HS-5 (cell line): ENCODE measurements at places on chromosomes 7 and 10.

DNA sequence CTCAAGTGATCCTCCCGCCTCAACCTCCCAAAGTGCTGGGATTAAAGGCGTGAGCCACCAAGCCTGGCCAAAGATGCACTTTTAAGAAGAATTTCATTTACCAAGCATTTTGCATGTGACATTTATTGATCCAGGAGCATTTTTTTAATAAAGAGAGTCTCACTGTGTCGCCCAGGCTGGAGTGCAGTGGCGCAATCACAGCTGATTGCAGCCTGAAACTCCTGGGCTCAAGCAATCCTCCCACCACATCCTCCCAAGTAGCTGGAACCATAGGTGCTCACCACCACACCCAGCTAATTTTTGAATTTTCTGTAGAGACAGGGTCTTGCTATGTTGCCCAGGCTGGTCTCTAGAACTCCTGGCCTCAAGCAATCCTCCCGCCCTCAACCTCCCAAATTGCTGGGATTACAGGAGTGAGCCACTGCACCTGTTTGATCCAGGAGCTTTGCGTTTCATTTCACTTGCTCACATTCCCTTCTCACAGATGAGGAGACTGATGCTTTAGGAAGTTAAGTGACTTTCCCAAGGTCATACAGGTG is 4.4 kb upstream of the TBL2 start:
- no peak for DNase-seq

GRCh38 chr10:129945941-129946760 is 17.9 kb downstream of the EBF3 start:
- no peak for DNase-seq

DNA sequence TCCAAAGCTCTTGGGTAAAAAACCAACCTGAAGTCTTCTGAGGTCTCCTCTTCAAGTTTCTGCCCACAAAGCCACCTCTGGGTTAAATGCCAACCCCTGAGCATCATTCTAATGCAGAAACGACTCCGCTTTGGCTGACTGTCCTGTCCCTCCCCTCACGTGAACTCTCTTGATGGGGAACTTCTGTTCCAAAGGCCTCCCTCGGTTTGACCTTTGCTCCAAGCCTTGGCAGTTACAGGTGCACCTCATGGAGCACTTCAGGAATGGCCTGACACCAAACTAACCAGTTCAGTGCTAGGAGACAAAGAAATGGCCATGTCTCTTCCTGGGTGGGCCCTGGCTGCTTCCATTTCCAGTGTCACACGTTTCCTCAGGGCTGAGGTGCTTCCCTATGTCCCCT is 20.0 kb downstream of the CAMK2G start:
- no peak for DNase-seq

- DNase-seq: peak; percentile 16
Observed at GRCh38 chr10:127149501-127150081, 46.8 kb downstream of the INSYN2A start.

DNA sequence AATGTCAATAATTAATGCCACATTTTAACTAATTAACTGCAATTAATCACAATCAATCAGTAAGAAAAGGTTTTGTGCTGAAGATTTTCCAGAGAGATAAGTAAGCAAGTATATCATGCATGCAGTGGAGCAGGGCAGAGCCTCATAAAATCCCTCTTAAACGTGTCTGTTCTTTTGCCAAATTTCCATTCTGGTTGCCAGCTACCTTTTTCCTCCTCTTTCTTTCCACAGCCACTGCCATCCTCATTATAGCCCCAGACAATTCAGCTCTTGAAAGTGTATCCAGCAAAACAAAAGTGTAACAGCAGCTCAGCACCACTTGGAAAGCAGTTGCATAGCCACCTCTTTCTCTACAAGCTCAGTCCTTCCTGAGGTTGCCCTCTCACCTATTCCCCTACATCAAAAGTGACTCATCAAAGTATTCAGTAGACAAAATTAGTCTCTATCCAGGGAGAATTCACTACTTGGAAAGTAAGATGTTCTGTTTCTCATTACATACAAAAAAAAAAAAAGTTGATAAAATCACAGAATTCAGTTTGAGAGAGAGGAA is 26.9 kb upstream of the EPHB6 start:
- DNase-seq: no peak

GRCh38 chr7:76423666-76424412 is 911 bp upstream of the ZP3 start:
- no peak for DNase-seq

DNA sequence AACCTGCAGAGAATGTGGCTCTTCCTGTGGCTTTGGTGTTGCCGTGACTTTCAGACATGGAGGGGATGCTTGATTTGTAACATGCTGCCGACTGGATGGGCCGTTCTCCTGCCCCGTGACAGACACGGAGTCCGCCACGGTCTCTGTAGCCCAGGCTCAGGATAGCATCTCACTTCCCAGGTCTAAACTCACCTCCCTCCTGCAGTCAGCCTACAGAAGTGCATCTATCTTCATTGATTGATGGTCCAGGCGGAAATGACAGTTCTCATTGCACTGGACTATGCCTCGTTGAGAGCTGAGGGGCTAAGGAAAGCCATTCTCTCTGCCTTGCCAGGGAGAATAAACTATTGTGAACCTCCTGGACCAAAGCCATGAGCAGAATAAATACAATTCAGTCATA is 77.5 kb downstream of the CHN2 start:
- DNase-seq: no peak

DNA sequence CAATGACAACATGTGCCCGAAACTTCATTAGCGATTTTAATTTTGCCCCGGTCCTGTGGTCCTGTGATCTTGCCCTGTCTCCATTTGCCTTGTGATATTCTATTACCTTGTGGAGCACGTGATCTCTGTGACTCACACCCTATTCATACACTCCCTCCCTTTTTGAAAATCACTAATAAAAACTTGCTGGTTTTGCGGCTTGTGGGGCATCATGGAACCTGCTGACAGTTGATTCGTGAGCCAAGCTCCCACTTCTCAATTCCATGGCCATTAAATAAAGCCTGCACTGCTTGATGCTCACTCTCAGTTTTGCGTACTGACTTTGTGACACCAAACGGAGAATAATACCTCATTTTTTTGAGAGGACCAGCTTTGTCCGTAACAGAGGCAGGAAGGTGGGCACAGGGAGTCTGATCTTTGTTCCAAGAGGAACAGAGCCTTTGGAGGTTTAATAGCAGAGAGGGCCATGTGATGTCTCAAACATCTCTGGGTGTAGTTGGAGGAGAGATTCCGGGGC is 3.8 kb upstream of the ADAMTS14 start:
- no peak for DNase-seq

GRCh38 chr7:151650161-151650560 is 130.5 kb upstream of the RHEB start:
- DNase-seq: no peak

DNA sequence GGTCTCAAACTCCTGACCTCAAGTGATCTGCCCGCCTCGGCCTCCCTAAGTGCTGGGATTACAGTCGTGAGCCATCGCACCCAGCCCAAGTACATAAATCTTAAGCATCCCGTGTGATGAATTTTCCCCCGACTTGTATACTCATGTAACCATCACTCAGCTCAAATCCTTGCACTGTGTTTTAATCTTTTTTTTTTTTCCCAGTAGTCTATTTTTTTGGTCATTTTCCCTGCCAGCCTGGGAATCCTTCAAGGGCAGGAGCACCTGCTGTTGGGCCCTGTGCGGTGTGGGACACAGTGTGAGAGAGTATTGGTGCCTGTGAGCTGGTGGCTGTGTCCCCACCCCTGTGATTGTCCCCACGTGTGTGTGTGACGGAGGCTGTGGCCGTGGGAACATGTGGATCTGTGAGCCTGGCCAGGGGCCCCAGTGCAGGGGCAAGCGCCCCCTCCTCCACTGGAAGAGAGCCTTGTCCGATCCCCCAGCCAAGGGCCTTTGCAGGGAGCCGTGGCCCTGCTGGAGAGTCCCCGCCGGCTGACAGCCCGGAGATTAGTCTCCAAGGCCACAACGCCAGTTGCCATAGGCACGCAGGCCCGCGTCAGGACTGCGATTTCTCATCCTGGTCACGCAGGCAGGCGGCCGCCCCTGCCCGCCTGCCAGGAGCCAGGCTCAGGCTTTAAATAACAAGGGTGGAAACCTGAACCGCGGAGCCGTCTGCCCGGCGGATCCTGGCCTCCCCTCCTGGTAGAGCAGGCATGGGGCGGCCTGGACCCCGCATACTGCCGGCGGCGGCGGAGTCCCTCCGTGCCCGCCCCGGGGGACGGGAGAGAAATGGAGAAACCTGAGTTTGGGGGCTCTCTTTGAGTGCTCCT is 26.5 kb downstream of the GTF2IRD1 start:
- DNase-seq: no peak

- DNase-seq: no peak
Observed at GRCh38 chr7:151379534-151380198, 30.2 kb downstream of the WDR86 start.

DNA sequence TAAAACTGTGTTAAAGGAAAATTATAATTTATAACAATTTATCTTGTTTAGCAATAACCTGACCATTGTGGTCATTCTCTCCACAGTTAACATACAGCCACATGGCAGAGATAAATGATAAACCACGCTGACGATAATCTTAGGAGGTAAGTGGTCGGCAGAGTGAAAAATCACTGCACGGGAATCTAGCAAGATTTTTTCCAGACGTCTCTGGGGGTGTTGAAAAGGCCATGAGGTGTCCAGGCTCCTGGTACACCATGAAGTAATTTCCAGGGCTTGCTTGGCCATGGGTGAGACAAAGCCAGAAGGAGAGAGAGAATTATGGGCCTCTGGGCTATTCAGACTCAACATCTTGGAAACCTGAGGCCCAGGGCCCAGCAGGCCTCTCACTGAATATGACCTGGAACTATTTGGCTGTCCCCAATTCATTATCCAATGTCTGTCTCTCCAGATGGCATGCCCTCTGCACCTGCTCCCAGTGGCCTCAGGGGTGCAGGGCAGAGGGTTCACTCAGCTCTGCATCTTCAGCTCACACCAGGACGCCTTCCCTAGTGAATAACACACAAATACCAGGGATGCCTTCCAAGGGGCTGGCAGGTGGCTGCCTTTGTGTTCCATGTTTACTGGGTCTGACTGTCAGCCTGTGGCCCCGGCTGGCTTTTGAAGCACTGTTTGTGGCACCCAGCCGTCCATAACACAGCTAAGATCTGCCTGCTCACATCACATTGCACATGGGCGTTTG is 590.4 kb upstream of the PFKP start:
- no peak for DNase-seq

- no peak for DNase-seq
Observed at GRCh38 chr7:151717415-151717814, 159.5 kb downstream of the PRKAG2 start.

DNA sequence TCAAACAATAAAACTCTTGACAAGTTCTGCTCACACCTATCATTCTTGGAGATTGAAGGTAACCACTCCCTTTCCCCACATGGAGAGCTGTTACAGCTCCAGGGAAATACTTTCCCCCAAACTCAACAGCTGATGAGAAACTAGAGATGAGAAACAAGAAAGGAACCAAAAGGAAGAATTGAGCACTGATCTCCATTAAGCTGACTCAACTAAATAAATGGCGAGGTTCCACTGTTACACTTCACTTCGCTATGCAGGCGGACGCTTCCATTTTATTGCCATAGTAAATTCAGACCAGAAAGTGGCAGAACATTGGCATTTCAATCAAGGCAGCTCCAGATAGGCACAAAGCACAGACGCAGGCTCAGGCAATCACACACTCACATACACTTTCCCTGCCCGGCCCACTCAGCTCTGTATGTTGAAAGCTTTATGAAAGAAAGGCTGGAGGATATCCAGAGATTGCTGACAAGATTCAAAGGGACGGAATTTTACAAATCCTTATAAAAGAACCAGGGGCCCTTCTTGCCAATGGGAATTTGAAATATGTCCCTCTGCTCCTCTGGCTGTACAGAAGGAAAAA is 11.5 kb upstream of the YAE1 start:
- DNase-seq: no peak

- DNase-seq: no peak
Observed at GRCh38 chr7:55004579-55004978, 14.2 kb upstream of the EGFR start.

- peak; percentile 77 for DNase-seq
Observed at GRCh38 chr10:88150339-88150738, 286.9 kb downstream of the PTEN start.

DNA sequence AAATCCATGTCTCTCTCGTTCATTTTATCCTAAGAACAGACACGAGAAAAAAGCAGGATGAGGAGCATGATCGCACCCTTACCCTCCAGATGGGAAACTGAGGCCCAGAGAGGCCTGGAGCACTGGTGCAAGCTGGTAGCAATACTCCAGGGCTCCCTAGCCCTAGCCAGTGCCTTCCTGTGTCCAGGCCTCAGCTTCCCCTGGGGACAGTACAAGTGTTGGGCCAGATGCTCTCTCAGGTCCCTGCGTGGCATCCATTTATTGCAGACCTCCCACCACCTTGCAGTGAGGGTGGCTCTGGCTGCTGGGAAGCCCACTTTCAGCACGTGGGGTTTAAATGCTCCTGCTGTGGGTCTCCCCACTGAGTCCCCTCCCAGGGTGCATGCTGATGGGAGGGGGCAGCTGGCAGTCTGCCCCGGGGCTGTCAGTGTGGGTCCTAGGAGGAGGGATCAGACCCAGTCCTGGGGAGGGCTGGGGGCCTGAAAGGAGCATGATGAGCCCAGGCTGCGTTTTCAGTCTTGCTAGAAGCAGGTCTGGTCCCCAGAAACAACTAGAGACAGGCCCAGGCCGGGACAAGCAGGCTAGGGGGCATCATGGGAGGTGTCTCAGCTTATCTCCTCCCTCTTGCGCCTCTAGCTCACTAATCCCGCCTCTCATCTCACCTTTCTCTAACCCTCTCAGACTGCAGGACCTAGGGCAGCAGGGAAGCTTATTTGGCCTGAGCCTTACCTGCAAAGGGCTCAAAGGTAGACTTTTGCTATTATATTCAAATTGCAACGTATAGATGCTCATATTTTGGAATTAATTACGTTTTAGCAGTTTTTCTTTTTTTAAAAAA is 662 bp upstream of the PPIF start:
- no peak for DNase-seq

DNA sequence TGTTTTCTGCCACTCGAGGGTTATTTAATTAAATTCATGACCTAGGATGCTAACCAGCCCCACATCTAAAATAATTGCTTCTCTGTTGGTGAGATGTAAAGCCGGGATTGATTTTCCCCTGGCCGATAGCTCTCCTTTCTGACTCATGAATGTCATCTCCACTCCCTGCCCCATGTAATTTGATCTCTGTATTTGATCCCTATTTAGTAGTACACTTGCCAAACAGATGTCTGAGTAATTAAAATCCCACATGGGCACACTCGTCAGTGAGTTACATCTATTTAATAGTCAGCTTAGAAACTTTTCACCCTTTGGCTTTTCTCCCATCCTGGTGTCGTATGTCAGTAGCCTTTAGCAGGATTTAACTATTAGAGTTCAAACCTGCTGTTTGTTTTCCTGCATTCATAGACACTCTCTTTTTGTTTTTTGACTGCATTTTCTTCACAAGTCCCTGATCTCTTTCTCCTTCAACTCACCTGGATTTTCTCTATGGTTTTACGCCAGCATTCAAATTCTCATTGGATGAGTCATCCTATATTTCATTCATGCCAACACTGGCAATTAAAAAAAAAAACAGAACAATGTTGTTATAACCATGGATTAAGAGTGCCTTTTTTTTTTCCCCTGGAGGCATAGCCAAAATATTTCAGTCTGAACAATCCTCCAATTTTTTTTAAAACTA is 82.7 kb downstream of the SPAG6 start:
- DNase-seq: peak; percentile 85
